Glutamatergic neuron (in vitro differentiated cells): ENCODE measurements at places on chromosomes 16 and 17. TPM values are rescaled to one million over a fixed set of nuclear protein-coding genes. Genes with fewer than 3 reads are reported as not detected.

CPNE7 gene
- 17.8 TPM for total RNA-seq

ABCC3 gene
- total RNA-seq: not detected

CYB5B gene
- total RNA-seq: 124 TPM

XAF1 gene
- total RNA-seq: not detected

NPIPB6 gene
- 3.1 TPM for total RNA-seq

GRCh38 chr16:50316102-50316847, 49.9 kb downstream of the ADCY7 start:
- H3K27me3 ChIP-seq: no peaks in the 10 kb centered on the region
- no peak for DNase-seq
- no peak overlapping the region for H3K4me3 ChIP-seq

DNA sequence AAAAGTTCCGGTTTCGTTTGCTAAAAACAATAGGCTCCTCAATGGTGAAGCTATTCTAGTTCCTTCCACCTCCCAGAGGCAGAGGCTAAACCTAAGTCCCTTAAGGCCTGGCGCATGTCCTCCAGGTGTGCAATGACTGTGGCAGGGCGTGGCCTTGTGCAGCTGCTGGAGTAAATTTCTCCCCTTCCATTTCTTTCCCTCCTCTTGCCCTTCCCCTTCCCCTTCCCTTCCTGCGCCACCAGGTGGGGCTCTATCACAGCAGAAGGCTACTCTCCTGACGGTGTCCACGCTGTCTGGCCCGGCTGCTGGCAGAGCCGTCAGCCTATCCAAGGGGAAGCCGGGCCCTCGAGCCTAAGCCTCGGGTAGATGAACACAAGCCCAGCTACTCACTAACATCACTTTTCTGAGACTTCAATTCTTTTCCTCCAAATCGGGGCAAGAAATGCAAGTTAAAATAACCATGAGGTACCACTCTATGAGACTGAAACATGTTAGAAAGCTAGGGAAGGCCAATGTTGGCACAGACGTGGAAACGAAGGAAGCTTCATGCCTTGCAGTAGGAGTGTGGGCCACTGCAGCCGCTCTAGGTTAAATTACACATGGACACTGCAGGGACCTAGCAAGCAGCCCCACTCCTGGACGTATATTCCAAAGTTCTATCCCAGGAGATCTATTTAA, 34.4 kb downstream of the C16orf78 start:
- H3K36me3 ChIP-seq: peaks cover 11% of the 10 kb centered on the region
- peaks cover 5% of the 10 kb centered on the region for H3K27me3 ChIP-seq
- DNase-seq: peak; percentile 93
- no peak overlapping the region for H3K27ac ChIP-seq
- peaks cover 6% of the 10 kb centered on the region for H3K4me1 ChIP-seq

- H3K27me3 ChIP-seq: no peaks in the 10 kb centered on the region
- H3K4me1 ChIP-seq: peaks cover 5% of the 10 kb centered on the region
- H3K36me3 ChIP-seq: no peaks in the 10 kb centered on the region
- no peak for DNase-seq
- H3K27ac ChIP-seq: peak overlapping the region; percentile 83
Observed at GRCh38 chr17:37642681-37643080, 565 bp downstream of the DDX52 start.

DNA sequence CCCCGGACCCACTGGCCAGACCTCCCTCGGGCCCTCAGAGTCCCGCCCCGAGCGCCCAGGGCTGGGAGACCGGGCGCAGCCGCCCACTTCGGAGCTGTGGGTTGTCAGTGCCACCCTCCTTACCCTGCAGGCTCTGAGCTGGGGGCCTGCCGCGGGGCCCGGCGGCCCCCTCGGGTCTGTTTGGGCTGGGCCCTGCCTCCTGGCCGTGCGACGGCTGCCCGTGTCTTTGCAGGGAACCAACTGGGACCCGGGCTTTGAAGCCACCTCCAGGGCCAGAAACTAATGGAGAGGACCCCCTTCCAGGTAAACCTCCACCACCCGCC, 443 bp downstream of the TEDC2 start:
- H3K27me3 ChIP-seq: peaks cover 12% of the 10 kb centered on the region
- peak overlapping the region; percentile 79 for H3K4me3 ChIP-seq
- H3K4me1 ChIP-seq: peaks cover 6% of the 10 kb centered on the region

DNA sequence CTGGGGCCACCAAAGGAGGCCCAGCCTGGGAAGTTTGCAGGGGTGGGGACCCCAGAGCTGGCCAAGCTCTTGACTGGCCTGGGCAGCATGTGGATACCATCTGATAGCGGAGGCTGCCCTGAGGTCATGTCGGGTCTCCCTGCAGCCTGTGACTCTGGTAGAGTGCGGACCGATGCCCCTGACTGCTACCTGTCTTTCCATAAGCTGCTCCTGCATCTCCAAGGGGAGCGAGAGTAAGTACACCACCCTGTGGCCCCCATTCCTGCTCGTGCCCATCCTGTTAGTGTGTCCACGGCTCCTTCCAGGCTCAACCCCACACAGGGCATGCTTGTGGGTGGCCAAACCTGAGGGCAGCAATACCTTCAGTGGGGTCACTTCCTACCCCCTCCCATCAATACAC, 8.0 kb downstream of the CETP start:
- DNase-seq: no peak
- H3K27me3 ChIP-seq: peaks cover 4% of the 10 kb centered on the region
- H3K4me1 ChIP-seq: peaks cover 6% of the 10 kb centered on the region
- H3K27ac ChIP-seq: no peak overlapping the region

GRCh38 chr17:82318169-82318498, 726 bp upstream of the CD7 start:
- no peak overlapping the region for H3K27ac ChIP-seq
- H3K4me3 ChIP-seq: no peak overlapping the region
- H3K4me1 ChIP-seq: peaks cover 3% of the 10 kb centered on the region
- DNase-seq: no peak
- no peaks in the 10 kb centered on the region for H3K36me3 ChIP-seq
- H3K27me3 ChIP-seq: peaks cover 8% of the 10 kb centered on the region

DNA sequence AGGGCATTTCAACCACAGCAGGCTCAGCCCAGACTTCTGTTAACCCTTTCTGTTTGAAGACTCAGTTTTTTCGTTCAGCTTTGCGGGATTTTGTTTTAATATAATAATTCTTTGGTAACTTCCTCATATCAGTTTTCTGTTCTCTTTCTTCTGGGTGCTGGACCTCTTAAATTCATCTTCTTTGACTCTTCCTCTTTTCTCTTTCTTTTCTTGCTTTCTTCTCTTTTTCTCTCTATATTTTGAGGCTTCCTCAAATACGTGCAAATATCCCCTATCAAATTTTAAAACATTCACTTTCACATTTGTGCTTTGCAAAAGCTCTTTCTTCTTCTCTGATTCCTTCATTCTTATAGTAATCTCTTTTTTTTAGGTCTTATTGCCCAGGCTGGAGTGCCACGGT, 136.3 kb downstream of the HS3ST3B1 start:
- peaks cover 1% of the 10 kb centered on the region for H3K27me3 ChIP-seq
- no peak for DNase-seq
- no peaks in the 10 kb centered on the region for H3K4me1 ChIP-seq

DNA sequence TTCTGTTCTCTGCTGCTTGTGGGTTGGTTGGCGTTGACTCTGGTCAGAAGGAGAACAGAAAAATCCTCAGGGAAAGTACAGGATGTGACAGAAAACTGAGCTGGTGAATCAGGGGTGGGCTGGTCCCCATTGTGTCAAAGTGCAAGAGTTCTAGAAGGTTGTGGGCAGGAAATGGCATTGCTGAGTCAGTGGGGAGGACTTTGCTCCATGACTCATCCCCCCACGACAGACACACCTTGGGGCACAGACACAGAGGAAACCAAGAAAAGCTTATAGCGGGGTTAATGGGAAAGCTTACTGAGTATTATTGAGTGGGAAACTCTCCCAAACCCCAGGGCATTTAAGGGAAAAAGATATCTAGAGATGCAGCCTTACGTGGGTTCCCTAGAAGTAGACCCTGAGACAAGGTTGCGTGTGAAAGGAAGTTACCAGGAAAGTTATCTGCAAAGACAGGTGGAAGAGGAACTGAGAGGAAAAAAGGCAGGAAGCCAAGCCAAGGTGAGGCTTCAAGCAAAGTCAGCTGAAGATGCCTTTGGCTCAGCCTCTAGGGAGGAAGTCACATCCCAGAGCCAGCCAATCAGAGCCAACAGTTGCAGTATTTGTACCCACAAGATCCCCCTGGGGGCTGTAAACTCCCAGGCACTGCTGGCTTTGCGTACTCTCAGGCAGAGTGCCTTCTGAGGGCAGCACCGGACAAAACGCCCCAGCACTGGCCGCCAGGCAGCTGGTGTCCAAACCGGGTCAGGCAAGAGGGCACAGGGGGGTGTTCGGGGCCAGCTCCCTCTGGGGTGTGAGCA, 86.4 kb downstream of the FOXL1 start:
- peaks cover 34% of the 10 kb centered on the region for H3K4me1 ChIP-seq
- no peaks in the 10 kb centered on the region for H3K27me3 ChIP-seq
- H3K27ac ChIP-seq: no peak overlapping the region
- DNase-seq: no peak

- peaks cover 23% of the 10 kb centered on the region for H3K4me1 ChIP-seq
- peak overlapping the region; percentile 83 for H3K27ac ChIP-seq
- no peak for DNase-seq
- H3K4me3 ChIP-seq: peak overlapping the region; percentile 51
- H3K27me3 ChIP-seq: peaks cover 2% of the 10 kb centered on the region
Observed at GRCh38 chr17:78224231-78225087, 7.0 kb upstream of the TMEM235 start.

GRCh38 chr17:46874906-46875305, 23.5 kb downstream of the WNT9B start:
- H3K36me3 ChIP-seq: no peaks in the 10 kb centered on the region
- no peak overlapping the region for H3K27ac ChIP-seq
- peaks cover 3% of the 10 kb centered on the region for H3K4me1 ChIP-seq
- no peak for DNase-seq
- peaks cover 4% of the 10 kb centered on the region for H3K27me3 ChIP-seq

DNA sequence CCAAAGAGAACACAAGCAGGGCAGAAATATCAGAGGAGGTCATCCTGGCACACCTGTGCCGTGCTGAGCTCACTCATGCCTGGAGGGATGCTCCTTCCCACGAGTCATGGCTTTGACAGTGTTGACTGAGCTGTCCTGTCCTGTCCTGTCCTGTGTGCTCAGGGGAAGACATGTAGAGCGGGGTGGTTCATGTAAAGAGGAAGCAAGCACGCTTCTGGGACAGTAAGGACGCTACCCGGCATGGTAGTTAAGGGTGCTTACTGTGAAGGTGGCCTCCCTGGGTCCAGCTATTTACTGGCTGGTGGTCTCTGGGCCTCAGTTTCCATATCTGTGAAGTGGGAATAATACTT, 398 bp downstream of the LGALS9 start:
- H3K27me3 ChIP-seq: peaks cover 4% of the 10 kb centered on the region
- H3K4me1 ChIP-seq: peaks cover 21% of the 10 kb centered on the region
- DNase-seq: no peak
- peaks cover 11% of the 10 kb centered on the region for H3K36me3 ChIP-seq
- no peak overlapping the region for H3K4me3 ChIP-seq

DNA sequence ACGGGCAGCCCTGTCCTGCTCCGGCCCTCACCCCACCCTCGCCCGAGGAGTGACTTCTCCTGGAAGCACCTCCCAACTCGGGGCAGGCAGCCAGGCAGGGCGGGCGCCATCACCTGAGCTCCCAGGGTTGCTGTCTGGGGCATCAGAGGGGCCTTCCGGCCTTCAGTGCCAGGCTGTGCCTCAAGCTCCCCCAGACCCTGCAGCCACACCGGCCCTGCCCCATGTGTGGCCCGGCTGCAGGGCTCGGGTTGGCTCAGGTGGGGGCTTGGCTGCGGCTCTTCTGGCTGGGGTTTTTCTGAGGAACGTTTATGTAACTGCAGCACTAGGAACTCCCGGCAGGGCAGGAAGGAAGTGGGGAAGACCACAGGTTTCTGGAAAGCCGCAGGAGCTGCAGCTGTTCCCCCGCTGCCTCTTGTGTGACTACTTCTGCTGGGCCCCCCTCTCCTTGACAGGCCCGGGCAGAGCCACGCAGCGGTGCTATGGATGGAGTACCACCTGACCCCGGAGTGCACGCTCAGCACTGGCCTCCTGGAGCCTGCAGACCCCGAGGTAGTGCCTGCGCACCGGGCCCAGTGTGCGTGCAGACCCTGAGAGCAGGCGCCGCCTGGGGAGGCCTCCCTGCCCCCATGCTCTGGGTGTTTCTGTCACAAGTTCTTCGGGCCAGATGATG, 45.6 kb downstream of the PRMT7 start:
- H3K27ac ChIP-seq: no peak overlapping the region
- no peak overlapping the region for H3K4me3 ChIP-seq

DNA sequence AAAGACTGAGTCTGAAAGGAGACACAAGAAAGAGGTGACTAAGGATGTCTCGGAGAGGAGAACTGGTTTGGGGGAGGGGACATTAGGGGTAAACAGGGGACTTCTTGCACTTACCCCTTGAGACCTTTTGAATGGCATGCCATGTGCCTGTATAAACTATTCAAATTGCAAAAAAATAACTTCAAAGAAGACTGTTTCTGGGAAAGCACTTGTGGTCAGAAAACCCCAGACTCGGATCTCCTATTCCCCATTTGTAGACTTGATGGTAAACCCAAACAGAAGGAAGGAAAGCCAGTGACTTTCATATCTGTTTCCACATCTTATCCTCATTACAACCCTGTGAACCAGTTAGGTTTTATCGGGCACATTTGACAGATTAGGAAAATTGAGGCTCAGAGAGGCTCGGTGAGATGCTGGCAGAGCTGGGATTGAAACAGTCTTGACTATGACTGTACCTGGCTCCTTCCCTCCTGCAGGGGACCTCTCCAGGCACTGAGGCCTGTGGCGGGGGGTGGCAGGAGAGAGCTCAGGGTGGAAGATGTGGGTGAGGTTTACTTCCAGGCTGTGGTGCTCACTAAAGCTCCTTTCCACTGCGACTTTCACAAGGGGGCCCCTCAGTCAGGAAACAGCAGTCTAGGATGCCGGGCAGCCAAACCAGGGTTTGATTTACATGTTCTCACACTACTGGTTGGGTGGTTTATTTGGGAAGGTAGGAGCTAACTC, 30.5 kb upstream of the PLCG2 start:
- H3K4me3 ChIP-seq: no peak overlapping the region
- DNase-seq: no peak
- peaks cover 3% of the 10 kb centered on the region for H3K27me3 ChIP-seq
- H3K4me1 ChIP-seq: peaks cover 1% of the 10 kb centered on the region
- H3K36me3 ChIP-seq: no peaks in the 10 kb centered on the region
- H3K27ac ChIP-seq: no peak overlapping the region

GRCh38 chr17:39662551-39663339, 2.4 kb upstream of the TCAP start:
- H3K36me3 ChIP-seq: no peaks in the 10 kb centered on the region
- peaks cover 5% of the 10 kb centered on the region for H3K27me3 ChIP-seq
- no peak for DNase-seq
- H3K27ac ChIP-seq: no peak overlapping the region

- no peak overlapping the region for H3K4me3 ChIP-seq
- no peak overlapping the region for H3K27ac ChIP-seq
- no peak for DNase-seq
- H3K36me3 ChIP-seq: peaks cover 5% of the 10 kb centered on the region
Observed at GRCh38 chr17:862582-862981, 80.4 kb downstream of the MRM3 start.

GRCh38 chr16:59411961-59412841, 678.1 kb upstream of the GOT2 start:
- DNase-seq: no peak
- H3K27ac ChIP-seq: no peak overlapping the region
- no peaks in the 10 kb centered on the region for H3K4me1 ChIP-seq
- no peaks in the 10 kb centered on the region for H3K36me3 ChIP-seq
- no peak overlapping the region for H3K4me3 ChIP-seq

GRCh38 chr17:80847496-80848230, 144.0 kb upstream of the CHMP6 start:
- no peak for DNase-seq
- H3K4me1 ChIP-seq: peaks cover 30% of the 10 kb centered on the region
- peaks cover 8% of the 10 kb centered on the region for H3K27me3 ChIP-seq
- no peak overlapping the region for H3K27ac ChIP-seq
- peak overlapping the region; percentile 21 for H3K4me3 ChIP-seq
- H3K36me3 ChIP-seq: peaks cover 6% of the 10 kb centered on the region
